Endothelial cell of coronary artery (primary cell): ENCODE measurements at places on chromosomes 11 and 22. TPM values are rescaled to one million over a fixed set of nuclear protein-coding genes. Genes with fewer than 3 reads are reported as not detected.

CARS1 gene
- total RNA-seq: 39.4 and 61.9 TPM in 2 replicates

KRTAP5-5 gene
- total RNA-seq: not detected in 2 replicates

GTSE1 gene
- 3.6 and 8.3 TPM in 2 replicates for total RNA-seq

KIRREL3 gene
- not detected in 2 replicates for total RNA-seq

SEPTIN3 gene
- total RNA-seq: 0.09 TPM in 1 of 2 replicates, not detected in the other

FGF3 gene
- total RNA-seq: not detected in 2 replicates

OR4A16 gene
- not detected in 2 replicates for total RNA-seq

DTX4 gene
- 0.18 and 1.2 TPM in 2 replicates for total RNA-seq

OR51B5 gene
- total RNA-seq: not detected in 2 replicates

FOLR2 gene
- total RNA-seq: not detected in 2 replicates

RPS3 gene
- 4,193 and 4,520 TPM in 2 replicates for total RNA-seq

CCDC87 gene
- 0.18 and 0.28 TPM in 2 replicates for total RNA-seq

DGCR6 gene
- 0.66 and 0.90 TPM in 2 replicates for total RNA-seq

ELMOD1 gene
- total RNA-seq: 0.09 and 2.6 TPM in 2 replicates

P2RY6 gene
- total RNA-seq: 0.09 TPM in 1 of 2 replicates, not detected in the other

TRIM51 gene
- total RNA-seq: not detected in 2 replicates

ALX4 gene
- not detected in 2 replicates for total RNA-seq

LRRC32 gene
- 20.5 and 78.2 TPM in 2 replicates for total RNA-seq

NUDT8 gene
- total RNA-seq: 2.4 and 6.2 TPM in 2 replicates

MMP12 gene
- total RNA-seq: 0.28 TPM in 1 of 2 replicates, not detected in the other

ADORA2A gene
- total RNA-seq: 37.6 and 91.5 TPM in 2 replicates

IRAG1 gene
- 0.18 and 1.6 TPM in 2 replicates for total RNA-seq
